GM12878 (cell line): ENCODE measurements at places on chromosomes 12 and 14. TPM values are rescaled to one million over a fixed set of nuclear protein-coding genes. Genes with fewer than 3 reads are reported as not detected.

Gene FOXA1
- polyA plus RNA-seq: not detected in 2 replicates

Gene KCNK13
- not detected in 2 replicates for polyA plus RNA-seq

Gene GPR84
- 2.7 and 3.1 TPM in 2 replicates for polyA plus RNA-seq

Gene TAS2R7
- not detected in 2 replicates for polyA plus RNA-seq

Gene TTC6
- not detected in 2 replicates for polyA plus RNA-seq

Gene CD69
- polyA plus RNA-seq: 6.4 and 7.3 TPM in 2 replicates

Gene KRT74
- not detected in 2 replicates for polyA plus RNA-seq

Gene HOXC11
- polyA plus RNA-seq: not detected in 2 replicates

Gene SERPINA1
- polyA plus RNA-seq: 0.17 and 0.25 TPM in 2 replicates

Gene HAL
- not detected in 2 replicates for polyA plus RNA-seq
